ENCODE measurements at places on chromosomes 6 and 20.

- no peak for DNase-seq
These were observed 86.4 kb downstream of the SHLD1 start for GRCh38 chr20:5836569-5836968.

- no peak for DNase-seq
These were observed 33.3 kb downstream of the GSTA3 start for GRCh38 chr6:52876056-52876787.

- no peak for DNase-seq
These were observed 769.2 kb upstream of the DEFB115 start for GRCh38 chr20:30487947-30488926.

- DNase-seq: no peak
These were observed 58.4 kb upstream of the TOP1 start for GRCh38 chr20:40970218-40970617.

GRCh38 chr6:157056275-157056674 is 267.0 kb downstream of the TMEM242 start:
- no peak for DNase-seq

DNA sequence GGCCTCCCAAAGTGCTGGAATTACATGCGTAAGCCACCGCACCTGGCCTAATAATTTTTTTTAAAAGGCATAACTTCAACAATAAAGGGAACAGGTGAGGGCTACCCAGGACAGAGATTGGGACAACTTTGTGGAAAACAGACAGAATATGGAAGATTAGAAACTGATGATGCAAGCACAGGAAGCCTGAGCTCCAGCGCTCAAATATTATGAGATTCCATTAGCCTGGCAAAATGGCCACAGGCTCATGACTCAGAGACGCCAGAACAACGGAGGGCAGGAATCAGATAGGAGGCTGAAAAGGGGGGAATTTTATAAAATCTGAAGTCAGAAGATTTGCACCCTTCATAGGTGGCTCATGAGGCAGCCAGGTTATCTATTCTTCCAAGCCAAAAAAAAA is 103.1 kb upstream of the MRPS10 start:
- DNase-seq: no peak

- DNase-seq: peak; percentile 89
These were observed 37.0 kb downstream of the BCKDHB start for GRCh38 chr6:80143419-80143937.

DNA sequence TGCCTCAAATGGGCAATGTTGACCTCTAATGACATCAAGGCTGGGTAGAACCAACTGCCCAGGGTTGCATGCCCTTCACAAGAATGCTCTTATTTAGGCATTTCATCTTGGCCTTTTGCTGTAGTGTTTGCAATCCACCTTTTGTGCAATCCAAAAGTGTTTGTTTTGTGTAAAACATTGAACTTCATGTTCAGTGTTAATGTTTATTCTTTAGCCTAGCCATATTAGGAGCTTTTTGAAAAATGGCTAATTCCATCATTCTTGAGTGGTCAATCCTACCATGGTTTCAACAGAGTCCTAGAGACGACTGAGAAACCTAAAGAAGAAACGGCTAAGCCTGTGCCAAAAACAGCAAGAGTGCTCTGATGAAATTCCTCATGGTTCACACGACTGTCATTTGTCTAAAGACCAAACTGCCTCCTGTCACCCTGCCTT is 279.6 kb upstream of the PRDM1 start:
- DNase-seq: no peak

- DNase-seq: no peak
These were observed 93.1 kb upstream of the BCLAF1 start for GRCh38 chr6:136382676-136383252.

GRCh38 chr6:139636391-139636790 is 261.9 kb upstream of the CITED2 start:
- no peak for DNase-seq

DNA sequence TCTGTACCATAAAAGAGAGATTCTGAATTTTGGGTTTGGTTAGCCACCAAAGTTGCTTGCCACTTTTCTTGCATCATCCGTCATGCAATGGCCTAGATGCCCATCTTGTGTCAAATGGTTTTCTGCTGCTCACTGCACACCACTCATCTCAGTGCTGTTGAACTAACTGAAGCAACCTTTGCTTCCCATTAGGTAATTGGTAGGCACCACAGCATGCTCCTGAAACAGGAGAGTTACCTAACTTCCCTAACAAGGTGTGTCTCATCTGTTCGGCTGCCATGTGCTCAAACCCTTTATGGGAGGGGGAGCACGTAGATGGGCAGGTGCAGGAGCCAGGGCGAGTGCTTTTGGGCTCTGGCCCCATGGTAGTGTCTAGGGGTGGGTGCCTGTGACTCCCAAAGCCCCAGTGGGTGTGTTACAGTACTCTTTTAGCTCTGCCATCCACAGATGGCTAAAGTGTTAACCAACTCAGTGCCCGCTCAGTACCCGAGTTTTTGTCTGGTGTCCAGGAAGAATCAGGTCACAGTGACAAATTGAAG is 147.4 kb upstream of the SPACA1 start:
- DNase-seq: no peak

Data from Caki2 (cell line).